Activated B cell treated with CpG ODN at 0.5 μM for 24 hours (primary cell): ENCODE measurements at places on chromosomes 6 and 20.
A peak's percentile ranks its signal among the peaks of the same experiment; 100 is the strongest.

DNA sequence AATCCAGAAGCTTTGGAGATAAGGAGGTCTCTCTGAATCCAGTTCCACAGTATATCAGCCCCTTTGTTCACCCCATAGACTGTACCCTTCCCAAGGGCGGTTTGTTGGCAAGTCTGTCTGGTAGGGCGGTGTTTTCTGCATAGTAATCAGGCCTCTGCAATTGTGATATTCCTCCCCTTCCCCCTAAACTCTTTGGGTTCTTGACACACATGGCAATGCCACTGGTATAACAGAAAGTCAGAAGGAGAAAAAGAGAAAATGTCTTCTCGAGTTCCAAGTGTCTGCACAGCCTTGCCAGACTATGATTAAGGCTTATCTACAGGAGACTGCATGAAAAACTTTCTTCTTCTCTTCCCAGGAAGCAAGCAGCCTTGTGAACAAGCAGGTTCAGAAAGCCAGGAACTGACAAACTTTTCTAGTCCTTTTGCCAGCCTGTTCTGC, 45.6 kb downstream of the FOXO3 start:
- DNase-seq = no peak

- DNase-seq = no peak
These were observed 430.3 kb upstream of the SULF2 start for GRCh38 chr20:48215536-48215935.

GRCh38 chr6:91173651-91174050, 586.8 kb upstream of the MAP3K7 start:
- no peak for DNase-seq

DNA sequence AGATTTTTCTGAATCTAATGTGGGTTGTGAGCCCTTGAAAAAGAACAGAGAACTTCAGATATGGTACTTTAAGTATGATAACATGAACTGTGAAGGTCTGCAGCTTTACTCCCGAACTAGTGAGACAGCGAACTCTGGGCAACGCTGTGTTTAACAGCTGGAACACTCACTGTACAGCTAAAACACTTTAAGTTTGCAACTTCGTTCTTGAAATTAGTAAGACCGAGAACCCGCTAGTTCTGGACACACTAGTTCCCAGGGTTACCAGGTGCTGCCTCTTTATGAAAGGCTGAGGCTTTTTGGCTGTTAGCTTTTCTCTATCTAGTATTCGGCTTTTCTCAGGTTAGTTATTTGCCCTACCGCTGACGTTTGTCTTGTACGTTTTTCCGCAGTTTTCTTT, 52.9 kb downstream of the RIOK1 start:
- no peak for DNase-seq

DNA sequence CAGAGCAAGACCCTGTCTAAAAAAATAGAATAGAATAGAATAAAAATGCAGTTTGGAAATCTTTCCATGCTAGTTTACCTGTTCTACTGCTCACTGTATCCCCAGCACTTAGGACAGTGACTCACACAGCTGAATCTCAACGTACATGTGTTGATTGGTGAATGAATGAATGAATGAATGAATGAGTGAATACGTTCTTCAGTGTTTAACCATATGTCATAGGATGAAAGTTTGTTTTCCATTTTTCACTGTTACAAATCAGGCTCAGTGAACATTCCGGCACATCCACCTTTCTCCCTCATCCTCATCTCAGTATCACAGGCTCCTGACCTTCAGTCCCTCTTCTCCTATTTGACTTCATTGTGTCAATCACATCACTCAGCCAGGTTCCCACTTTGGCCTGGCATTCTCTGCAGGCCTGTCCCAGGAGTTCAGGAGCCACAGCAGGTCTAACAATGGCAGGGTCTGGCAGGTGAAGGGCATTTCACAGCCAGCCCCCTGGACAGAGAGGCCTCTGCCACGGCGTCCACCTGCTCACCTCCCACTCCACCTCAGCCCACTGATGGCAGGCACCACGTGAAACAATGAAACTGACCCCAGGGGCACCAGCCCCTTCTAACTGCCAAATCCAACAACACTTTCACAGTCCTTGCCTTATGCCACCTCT, 7.9 kb downstream of the ZC3H12D start:
- no peak for DNase-seq

DNA sequence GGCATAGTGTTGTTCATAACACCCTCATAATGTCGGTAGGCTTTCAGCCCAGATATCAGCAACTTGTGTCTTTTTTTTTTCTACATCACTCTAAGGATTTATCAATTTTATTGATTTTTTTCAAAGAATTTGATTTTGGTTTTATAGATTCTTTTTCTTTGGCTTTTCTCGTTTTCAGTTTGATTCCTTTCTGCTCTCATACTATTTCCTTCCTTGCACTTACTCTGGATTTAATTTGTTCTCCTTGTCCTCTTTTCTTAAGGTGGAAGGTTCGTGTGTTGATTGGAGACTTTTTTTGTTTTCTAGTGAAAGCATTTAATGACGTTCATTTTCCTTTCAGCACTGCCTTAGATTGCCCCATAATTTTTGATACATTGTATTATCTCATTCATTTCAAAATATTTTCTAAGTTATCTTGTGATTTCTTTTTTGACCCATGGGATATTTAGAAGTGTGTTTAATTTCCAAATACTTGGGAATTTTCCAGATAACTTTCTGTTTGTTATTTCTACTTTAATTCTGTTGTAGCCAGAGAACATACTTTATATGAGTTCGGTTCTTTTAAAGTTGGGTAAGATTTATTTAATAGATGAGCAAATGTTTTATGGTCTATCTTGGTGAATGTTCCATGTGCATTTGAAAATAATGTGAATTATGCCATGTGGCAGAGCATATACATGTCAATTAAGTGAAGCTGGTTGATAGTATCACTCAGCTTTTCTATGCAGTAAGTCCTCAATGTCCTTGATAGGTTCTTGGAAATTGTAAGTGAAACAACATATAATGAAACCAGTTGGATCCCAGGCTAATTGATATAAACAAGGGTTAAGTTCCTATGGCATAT, 62.8 kb downstream of the IRF4 start:
- DNase-seq = no peak

DNA sequence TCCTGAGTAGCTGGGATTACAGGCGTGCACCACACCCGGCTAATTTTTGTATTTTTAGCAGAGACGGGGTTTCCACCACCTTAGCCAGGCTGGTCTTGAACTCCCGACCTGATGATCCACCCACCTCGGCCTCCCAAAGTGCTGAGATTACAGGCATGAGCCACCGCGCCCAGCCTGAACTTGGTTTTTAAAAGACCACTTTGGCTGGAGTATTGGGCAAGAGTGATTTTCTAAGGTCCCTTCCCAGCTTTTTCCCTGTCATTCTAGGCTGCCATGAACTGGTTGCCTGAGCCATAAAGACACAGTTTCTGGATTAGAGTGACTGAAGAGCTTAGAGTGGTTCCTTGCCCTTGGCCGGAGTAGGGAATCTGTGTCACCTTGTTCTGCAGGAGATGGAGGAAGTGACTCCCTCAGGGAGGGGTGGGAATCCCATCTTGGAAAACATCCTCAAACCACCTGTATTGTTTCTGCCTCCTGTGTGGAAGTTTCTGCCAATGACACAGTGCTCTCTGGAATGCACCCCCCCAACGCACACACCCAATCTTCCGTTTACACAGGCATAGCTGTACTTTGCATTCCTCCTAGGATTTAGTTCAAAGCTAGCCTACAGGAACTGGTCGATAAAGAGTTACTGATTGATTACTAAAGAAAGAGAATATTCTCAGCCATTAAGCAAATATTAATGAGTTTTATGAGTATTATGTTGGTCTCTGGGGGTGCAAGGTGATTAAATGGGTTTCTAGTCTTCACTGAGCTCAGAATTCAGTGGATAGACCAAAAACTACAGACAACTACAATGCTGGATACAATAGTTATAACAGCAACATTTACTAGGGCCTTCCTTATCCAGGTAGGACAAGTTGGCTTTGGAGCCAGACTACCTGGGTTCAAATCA, 18.2 kb downstream of the BCL2L1 start:
- no peak for DNase-seq

DNA sequence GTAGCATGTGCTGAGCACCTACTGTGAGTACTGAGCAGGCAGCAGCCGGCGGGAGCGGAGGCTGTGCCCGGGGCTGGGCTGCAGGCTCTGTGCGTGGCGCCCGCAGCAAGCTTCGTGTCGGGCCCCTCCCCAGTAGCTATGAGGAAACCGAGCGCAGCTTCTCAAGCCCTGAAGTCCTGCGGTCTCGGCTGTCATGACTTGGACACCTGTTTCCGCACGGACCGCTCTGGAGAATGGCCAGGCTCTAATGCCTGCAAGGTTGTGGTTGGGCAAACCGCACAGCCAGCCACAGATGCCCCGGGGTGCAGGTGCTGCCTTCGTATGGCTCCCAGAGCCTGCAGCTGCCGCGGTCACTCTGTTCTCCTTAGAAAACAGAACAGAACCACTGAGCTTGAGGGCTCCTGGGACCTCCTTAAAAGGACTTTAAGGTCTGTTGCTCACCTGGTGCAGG, 33.7 kb downstream of the PYGB start:
- DNase-seq = peak; percentile 20

DNA sequence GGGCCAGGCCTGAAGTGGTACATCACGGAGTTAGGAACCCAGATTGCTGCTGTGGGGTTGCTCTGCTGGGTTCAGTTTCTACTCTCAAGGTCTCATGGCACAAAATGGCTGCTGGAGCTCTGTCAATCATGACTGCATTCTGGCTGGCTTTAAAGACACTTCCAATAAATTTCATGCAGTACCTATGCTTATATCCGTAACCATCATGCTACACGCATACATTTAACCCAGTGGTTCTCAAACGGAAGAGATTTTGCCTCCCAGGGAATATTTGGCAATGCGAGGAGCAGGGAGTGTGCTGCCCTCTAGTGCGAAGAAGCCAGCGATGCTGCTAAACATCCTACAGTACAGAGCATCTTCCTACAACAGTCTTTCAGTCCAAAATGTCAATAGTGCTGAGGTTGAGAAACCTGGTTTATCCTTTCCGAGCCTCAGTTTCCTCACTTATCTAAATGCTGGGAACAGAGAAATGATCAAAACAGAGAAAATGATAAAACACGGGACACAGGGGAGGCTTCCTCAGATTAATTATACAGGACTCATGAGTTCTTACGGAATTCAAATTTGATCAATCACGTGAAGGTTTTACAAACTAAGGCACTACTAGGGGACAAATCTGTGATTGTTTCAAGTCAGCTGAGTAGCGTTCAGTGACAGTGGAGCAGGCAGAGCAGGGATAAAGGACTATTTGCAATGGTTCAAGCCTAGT, 9.6 kb upstream of the SLC2A10 start:
- no peak for DNase-seq

GRCh38 chr20:10468340-10468845, 33.3 kb downstream of the SLX4IP start:
- no peak for DNase-seq

GRCh38 chr20:62506087-62506486, 30.3 kb upstream of the GATA5 start:
- no peak for DNase-seq

- DNase-seq = no peak
These were observed 392.4 kb upstream of the SOX4 start for GRCh38 chr6:21201187-21201586.

DNA sequence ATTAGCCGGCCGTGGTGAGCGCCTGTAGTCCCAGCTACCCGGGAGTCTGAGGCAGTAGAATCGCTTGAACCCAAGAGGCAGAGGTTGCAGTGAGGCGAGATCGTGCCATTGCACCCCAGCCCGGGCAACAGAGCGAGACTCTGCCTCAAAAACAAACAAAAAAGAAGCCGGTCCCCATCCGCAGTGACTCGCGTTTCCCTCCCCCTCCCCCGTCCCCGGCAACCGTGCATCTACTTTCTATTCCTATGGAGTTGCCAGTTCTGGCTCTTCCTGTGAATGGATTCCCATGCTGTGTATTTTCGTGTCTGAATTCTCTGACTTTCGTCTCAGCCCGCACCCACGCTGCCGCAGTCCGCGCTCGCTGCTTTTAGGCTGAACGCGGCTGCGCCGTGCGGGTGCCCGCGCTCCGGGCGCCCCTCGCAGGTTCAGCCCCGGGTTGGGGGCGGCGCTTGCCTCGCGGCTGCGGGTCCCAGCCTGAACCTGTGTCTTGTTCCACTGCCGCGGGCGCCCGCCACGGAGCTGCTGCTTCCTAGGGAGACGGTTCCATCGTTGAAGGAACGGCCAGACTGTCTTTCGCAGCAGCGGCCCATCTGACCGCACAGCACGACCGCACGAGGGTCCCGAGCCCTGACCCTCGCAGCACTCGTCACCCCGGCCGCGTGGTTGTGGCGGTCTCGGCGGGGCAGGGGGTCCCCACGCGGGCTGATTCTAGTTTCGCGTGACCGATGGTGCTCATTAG, 1.1 kb upstream of the MRGBP start:
- peak; percentile 62 for DNase-seq

GRCh38 chr6:12893036-12893435, 176.5 kb downstream of the PHACTR1 start:
- DNase-seq = no peak

GRCh38 chr20:63248835-63249591, 5.2 kb downstream of the NKAIN4 start:
- DNase-seq = no peak

- no peak for DNase-seq
These were observed 27.5 kb downstream of the NCOA7 start for GRCh38 chr6:125818225-125818657.

GRCh38 chr6:41247882-41248705, 19.9 kb downstream of the TREML4 start:
- DNase-seq = no peak

DNA sequence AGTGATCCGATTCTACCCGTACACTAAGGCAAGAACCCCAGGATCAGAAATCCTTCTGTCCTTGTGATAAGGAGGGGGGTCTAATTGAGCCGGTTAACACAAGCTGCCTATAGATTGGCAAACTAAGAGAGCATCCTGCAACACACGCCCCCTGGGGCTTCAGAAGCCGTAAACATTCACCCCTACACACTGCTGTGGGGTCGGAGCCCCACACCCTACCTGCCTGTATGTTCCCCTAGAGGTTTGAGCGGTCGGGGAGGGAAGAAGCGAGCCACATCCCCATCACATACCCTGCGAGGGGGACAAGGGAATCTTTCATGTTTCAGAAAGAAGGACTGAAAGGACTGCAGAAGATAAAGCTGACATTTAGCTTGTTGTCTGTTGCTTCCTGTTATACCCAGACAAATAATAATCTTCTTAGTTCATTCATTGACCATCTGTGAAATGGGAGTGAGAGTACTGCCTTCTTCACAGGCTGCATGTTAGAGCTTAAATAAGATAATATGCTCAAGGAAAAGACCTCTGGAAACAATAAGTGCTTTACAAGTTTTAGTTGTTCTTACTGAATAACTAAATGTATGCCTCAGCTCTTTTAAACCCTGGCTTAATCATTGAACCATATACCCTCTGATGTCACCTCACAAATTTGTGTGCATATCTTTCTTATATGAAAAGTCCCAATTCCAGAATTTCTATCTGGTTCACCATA, 74.2 kb upstream of the RNF217 start:
- no peak for DNase-seq

DNA sequence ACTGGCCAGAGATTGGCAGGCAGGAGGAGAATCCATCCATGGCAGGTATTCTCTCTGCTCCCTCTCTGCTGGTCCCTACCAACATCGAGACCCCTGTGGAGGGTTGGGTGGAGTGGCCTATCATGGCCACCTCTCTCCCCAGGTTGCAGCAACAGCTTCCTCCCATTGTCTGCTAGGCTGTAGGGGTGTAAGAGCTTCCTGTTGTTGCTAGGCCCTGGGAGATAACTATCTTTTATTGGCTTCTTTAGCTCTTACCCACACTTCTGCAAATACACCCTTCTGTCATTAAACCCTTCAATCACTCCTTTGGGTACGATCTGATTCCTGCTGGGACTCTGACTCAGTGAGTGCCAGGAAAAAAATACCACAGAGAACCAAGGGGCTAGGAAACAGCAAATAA, 66.6 kb upstream of the FAM184A start:
- no peak for DNase-seq

- no peak for DNase-seq
These were observed 453.1 kb upstream of the MARCKS start for GRCh38 chr6:113403966-113404595.

GRCh38 chr6:143755301-143755744, 77.6 kb downstream of the PHACTR2 start:
- DNase-seq = no peak
